ENCODE measurements at places on chromosomes 13 and 19.

DNA sequence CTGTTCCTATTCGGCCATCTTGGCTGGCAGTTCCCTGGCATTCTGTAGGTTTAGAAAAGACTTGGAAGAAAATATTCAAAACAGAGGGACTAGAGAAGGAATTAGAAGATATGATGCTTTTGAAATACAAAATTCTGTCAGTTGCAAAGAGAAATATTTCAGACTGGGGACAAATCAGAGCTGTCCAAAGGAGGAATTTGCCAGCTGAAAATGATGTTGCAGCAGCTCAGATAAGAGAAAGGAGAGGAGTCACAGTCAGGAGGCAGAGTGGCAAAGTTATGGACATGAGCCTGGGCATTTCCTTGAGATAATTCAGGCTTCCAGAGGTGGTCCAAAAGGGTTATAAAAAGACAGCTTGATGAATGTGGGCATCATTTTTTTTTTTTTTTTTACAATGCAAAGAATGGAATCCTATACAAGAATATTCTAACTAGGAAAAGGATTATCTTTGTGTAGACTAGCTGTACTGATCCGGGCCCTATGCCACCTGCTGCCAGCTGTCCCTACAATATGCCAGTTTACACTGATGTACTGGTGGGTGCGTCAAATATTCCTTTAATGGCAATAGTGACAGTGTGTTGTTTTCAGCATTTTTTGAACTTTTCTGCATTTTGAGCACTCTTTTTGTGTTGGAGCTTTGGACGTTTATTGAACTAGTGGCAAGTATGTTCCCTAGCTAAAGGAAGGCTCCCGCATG, 31.8 kb upstream of the CBY2 start:
- DNase-seq = no peak

DNA sequence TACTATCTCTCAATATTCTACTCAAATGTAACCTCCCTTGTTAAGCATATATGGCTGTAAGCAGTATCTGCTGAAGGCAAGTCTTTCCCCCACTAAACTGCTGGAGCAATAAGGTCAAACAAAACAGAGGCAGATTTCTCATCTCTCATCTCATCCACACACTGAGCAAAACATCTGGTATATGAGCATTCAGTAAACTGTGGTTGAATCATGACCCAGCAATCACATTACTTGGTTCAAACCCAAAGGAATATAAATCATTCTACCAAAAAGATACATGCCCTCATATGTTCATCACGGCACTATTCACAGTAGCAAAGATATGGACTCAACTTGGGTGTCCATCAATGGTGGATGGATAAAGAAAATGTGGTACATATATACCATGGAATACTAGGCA, 344.4 kb downstream of the SUCLA2 start:
- no peak for DNase-seq

- no peak for DNase-seq
Observed at GRCh38 chr19:38721979-38722773, 22.1 kb downstream of the CAPN12 start.

DNA sequence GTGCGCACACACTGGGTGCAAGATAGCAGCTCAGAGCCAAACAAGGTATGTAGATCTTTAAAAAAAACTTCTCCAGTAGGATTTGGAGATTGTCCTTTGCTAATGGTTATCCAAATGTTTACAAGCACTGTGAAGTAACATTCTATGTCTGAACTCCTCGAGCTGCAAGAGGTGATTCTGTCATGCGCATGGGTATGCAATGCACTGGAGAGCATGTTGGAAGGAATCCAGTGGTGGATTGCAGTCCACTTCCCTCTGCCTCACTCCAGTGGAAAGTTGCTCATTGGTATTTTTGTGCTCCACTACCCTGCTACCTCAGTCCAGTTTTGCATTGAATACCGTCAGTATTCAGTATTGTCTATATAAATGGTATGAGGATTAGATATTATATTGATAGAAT, 132.1 kb downstream of the ATP8A2 start:
- DNase-seq = no peak

DNA sequence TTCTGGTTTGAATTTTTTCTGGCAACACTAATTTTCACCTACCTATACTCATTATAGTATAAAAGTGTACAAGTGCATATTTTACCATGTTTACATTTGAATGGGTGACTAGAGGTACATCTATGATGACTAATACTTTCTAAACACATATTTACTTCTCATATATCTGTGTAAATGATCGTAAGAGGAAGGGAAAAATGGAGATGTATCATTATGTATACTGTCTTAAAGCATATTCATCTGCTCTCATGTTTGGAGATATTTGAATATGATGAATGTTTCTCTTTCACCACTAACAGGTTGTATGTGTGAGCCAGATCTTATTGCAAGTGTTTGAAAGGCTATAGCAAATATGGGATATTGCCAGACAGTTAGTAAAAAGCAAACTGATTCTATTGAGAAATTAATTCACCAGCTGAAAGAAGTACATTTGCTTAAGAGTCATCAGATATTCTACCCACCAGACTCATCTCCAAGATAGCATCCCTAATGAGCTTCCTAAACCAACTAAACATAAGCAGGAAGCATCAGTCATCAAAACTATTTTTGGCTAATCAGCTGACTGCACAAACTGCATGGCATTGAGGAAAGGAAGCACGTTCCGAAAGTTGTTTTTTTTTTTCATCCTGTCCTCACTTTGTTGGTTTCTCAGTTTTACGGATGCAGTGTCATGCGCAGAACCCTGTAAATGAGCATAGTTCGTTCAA, 738.2 kb downstream of the GPC5 start:
- no peak for DNase-seq

GRCh38 chr13:102291587-102292218, 110.1 kb downstream of the FGF14 start:
- DNase-seq = no peak

- DNase-seq = peak; percentile 74
Observed at GRCh38 chr19:7550987-7551761, 15.7 kb downstream of the PNPLA6 start.

DNA sequence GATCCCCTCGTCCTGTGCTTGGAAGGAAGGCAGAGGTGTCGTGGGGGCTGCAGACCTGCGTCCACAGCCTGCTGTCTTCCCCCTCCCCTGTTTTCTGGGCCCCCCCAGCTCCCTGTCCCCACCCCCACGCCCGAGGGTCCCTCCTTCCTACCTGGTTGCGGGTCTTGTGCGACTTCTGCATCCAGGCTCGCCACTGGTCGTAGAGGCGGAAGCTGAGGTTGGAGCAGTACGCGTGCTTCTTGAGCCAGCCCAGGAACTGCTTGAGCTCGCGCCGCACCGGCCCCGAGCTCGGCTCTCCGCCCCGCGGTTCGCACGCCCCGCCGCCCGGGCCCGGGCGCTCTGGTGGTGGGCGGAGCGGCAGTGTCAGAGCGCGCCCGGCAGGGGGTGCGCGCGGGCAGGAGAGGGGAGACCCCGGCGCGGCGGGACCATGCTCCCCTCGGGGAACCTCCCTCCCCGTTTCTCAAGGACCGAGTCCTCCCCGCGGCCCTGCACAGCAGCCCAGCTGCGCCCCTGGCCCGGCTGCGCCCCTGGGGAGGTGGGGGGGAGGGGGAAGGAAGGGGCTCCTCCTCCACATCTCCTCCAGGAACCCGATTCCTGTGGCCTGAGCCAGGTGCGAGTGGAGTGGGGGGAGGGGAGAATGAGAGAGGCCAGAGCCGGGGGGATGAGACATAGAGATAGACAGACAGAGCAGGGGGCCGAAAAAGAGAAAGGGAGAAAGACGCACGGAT, 5.7 kb downstream of the REX1BD start:
- peak; percentile 11 for DNase-seq

- DNase-seq = no peak
Observed at GRCh38 chr13:94251831-94252608, 227.5 kb downstream of the DCT start.

DNA sequence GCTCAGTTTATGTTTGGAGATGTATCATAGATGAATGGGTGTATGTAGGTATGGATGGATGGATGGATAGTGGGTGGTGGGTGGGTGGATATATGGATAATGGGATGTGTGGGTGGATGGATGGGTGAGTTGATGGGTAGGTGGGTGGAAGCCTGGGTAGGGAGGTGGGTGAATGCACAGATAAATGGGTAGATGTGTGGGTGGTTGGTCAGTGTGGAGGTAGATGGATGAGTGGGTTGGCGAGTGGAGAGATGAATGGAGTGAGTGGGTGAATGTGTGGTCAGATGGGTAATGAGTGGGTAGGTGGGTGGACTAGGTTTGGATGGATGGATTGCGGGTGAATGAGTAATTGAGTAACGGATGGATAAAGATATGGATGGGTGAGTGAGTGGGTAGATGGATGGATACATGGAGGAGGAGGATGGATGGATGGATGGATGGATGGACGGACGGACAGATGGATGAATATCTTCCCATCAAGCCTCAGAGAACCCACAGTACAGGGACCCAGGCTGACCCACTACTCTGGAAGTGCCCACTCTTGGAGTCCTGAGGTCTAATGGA, 13.4 kb downstream of the MEIS3 start:
- no peak for DNase-seq

- no peak for DNase-seq
Observed at GRCh38 chr13:28877408-28877807, 57.3 kb downstream of the MTUS2 start.

GRCh38 chr19:3302755-3303154, 63.6 kb upstream of the NFIC start:
- DNase-seq = no peak

GRCh38 chr19:23394511-23394910, 760 bp downstream of the ZNF91 start:
- no peak for DNase-seq

- no peak for DNase-seq
Observed at GRCh38 chr13:26988059-26988769, 183.4 kb downstream of the USP12 start.

DNA sequence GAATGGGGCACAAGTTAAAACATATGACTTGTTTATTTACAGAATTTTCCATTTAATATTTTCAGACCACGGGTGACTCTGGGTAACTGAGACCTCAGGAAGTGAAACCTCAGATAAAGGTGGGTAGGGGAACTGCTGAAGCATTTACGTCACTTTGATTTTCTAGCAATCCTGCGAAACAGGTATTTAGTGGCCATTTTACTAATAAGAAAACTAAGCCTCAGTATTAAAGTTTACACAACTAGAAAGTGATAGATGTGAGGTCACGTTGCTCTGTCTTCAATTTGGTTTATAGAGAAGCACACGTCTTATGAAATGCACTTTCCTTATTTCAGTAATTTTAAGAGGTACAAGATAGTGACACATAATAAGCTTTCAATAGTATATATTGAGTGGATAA, 402.8 kb downstream of the FGF9 start:
- DNase-seq = no peak

DNA sequence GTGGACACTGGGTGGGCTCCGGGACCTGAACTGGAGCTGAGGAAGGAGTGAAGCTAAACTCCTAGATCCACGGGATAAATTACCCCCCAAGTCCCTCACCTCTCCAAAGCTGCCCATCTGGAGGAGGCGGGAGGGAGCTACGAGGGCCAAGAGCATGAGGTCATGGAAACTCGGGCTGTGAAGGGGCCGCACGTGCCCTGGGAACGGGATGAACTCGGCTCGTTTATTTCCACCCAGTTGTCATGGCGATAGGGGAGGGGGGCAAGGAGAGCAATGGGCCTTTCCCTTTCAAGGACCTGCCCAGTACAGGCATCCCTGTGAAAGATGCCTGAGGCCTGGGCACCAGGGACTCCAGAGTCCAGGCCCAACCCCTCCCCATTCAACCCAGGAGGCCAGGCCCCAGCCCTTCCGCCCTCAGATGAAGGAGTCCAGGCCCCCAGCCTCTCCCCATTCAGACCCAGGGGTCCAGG, 3.8 kb downstream of the PPP1R12C start:
- no peak for DNase-seq

DNA sequence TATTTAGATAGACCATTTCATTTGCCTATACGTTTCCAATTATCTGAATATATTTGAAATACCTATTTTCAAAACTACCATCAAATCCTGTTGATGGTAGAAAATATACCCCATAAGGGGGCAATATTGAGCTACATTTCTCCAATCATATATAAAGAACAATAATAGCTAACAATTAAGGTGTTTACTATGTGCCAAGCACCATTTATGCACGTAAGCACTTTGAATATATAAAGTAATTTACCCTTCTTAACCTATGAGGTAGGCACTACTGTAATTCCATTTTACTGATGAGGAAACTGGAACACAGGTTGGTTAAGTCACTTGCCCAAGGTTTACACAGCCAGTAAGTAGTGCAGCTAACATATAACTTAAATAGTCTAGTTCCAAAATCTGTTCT, 79.2 kb downstream of the UBL3 start:
- no peak for DNase-seq

- DNase-seq = no peak
Observed at GRCh38 chr19:39426170-39426569, 9.6 kb downstream of the RPS16 start.

DNA sequence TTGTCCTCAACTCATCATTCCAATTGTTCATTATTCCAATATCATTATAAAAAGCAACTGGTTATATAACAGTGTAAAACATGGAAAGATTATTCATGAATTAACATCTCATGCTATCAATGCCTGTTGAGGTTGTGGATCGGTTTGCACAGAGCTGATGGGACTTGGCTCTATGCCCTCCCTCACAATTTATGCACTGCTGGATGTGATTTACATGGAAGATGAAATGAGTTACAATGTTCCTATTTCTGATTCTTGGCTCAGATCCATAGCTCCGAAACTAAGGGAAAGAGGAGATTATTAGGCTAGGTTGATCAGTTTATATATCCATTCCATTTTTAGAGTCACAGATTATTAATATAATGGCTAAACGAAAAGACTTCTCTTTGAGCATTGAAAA, 38.6 kb downstream of the SCEL start:
- DNase-seq = no peak

- no peak for DNase-seq
Observed at GRCh38 chr13:61777899-61778298, 362.2 kb upstream of the PCDH20 start.

DNA sequence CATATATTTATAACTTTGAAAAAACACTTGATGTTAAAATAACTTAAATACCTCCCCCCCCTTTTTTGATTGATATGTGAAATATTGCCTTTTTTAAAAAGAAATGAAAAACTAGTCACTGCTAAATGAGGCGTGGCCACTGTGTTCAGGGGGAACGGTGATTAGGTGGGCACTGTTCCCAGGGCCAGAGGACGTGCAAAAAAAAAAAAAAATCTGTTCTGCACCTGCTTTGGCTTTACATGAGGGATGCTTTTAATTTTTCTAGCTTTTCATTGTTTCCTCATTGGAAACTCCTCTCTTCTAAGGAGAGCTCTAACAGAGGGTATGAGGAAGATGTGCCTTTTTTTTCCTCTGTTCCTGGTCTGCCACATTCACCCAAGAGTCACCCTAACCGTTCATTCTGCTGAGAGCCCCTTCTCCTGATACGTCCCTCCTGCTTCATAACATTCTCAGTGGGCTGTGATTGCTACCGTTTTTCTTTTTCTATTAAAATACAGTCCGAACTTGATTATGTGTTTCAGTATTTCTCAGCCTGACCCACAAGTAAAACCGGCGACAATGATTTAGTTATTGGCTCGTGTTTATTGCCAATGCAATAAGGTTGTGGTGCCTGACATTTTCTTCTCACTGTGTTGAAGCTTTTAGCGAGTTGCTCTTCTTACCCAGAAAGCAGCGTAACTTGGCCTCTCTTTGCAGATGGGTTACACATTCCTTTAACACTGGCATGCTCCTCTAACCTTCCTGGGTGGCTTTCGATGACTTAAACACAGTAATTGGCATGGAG, 64.8 kb upstream of the ZNF536 start:
- no peak for DNase-seq

- DNase-seq = no peak
Observed at GRCh38 chr19:5718037-5718578, 1.8 kb downstream of the LONP1 start.

Data from NCI-H187 (cell line).